Activated CD4-positive, CD25-positive, alpha-beta regulatory T cell treated with anti-CD3 and anti-CD28 coated beads, Interleukin-2, amount 50 U/mL, for 72 hours (primary cell): ENCODE measurements at places on chromosomes 1 and 21.

- DNase-seq: no peak
Measured at GRCh38 chr1:196205882-196206281, 402.4 kb downstream of the KCNT2 start.

- DNase-seq: no peak
Measured at GRCh38 chr21:16514316-16514715, 784.5 kb downstream of the USP25 start.

- DNase-seq: no peak
Measured at GRCh38 chr1:153881751-153882150, 41.0 kb downstream of the GATAD2B start.

- DNase-seq: no peak
Measured at GRCh38 chr1:161973924-161974845, 49.5 kb downstream of the OLFML2B start.

- DNase-seq: no peak
Measured at GRCh38 chr1:27303509-27303908, 18.5 kb upstream of the TMEM222 start.

DNA sequence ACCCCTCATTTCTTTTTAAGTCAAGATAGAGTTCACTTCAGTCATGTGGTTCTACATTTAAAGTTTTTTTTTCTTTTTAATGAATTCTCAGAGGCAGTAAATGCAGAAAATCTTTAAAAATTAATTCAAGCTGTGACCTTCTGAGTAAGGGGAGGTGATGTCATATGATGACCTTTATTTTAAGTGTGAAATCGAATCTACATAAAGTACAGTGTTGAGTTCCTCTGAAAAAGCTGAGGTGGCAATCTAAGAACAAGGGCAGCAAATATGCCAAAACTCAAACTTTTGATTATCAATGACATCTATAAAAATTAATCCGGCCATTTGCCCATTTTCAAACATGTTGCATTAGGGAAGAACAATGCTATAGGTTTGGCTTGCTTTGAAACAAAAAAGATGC, 173.5 kb downstream of the CDC7 start:
- no peak for DNase-seq

DNA sequence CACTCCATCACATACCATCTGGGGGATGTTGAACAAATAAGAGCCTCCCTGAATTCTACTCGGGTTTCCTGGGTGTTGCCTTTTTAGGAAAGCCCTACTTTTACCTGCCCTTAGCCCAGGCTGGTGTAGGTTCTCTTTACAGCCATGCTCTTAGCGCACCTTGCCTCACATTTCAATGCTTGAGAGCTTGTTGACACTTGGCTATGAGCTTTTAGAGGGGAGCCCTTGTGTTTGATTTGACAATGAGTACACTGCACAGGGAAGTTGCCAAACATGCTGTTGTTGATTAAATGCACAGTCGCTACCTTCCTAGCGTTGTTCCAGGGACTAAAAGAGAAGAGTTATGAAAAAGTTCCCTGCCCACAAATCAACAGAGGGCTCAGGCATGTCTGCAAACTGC, 103.8 kb downstream of the TRABD2B start:
- no peak for DNase-seq

DNA sequence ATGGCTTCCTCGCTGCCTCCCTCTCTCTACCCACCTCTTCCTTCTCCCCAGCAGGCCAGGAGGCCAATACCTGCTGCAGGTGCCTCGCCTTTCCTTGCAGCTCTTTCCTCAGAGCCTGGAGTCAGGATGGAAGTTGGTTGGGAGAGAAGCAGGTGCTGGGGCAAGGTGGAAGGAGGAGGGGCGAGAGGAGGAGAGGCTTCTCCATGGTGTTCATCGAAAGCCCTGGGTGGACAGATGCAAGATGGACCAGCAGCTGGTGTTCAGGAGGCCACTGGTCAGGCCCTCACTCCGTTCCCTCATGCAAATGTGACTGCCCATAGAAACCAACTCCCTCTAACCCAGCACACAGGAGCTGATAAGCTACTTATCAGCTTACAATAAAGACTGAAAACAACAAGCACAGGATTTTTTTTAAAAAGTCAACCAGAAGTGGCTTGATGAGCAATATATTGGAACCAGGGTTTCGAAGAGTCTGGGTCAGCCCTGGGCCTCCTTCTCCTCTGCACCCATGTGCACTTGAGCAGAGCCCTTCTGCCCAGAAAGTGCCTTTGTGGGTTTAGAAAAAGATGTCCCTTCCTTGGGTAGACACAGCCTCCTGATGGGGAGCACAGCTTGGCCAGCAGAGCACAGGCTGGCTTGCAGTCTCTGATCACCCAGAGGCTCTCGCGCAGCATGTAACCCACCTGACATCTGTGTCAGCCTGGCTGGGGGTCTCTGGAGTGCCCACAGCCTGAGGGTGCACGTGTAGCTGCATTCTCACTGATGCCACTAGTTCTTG, 16.6 kb upstream of the GSTM4 start:
- DNase-seq: no peak

GRCh38 chr1:173341307-173341706, 134.2 kb upstream of the TNFSF4 start:
- no peak for DNase-seq

DNA sequence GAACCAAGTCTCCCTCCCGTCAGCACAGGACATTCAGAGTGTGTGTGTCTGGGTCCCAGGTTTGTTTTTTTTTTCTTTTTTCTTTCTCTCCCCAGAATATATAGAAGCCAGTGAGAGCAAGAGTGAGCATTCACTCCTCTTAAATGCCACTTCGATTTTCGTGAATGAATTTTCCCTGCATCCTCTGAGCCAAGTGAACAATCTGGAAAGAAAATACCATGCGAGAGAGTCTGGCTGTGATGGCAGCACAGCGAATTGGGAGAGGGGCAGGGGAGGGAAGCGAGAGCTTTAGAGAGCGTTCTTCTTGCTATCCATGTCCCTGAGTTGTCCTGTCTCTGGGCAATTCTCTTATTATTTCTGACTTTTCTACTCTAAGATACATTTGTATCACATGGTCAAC, 76.0 kb upstream of the RAB3GAP2 start:
- no peak for DNase-seq

DNA sequence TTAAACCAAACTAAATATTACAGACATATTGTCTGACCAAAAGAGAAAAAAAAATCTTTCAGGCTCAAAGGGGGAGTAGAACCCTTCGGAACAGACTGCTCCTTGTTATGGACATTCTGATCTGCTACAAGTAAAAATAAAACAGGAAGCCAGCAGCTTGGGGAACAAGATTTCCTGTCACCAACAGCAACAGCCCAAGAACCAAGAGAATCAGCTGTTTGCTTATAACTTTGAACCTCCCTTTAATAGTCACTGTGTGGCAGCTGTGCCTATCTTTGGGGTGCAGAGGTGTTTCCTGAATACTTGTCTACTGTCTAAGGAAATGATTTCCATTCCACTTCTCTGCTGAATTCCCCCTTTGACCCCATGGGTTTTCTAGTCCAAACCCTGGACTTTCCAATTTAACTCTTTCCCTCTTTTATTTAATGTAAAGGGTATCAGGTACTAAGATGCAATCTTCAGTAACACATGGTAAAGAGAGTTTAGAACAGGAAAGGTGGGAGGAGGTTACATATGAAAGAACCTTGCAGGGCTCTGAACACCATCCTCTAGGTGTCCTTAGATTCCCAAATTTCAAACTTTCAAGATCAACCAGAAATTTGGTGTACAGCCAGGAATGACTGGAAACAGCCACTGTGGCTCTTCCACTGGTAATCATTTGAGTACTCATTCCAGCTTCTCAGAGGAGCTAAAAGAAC, 38.6 kb downstream of the GPR3 start:
- DNase-seq: no peak

- peak; percentile 72 for DNase-seq
Measured at GRCh38 chr1:1290238-1290731, 10.0 kb downstream of the SCNN1D start.

DNA sequence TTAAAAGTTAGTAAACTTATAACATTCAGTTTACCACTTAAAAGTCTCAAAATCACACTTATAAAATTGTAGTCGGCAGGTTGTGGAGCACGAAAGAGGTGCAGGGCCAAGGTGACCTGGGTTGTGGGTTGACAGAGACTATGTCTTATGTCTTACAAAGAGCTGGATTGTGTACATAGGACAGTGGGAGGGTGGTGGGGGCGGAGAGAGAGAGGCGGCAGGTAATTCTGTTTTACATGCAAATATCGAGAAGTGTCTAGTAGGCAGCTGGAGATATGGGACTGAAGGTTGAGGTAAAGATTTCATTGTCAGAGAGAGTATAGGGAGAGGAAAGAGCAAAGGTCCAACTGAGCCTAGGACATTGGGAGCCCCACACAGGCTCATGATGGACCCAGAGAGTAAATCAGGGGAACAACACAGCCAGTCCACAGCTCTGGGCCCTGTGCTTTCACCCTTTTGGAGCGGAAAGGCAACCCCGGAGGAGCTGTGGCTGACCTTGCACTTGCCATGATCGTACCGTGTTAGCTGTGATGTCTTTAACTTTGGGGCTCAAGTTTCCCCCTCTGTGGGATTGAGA, 28.1 kb upstream of the ZBTB18 start:
- DNase-seq: no peak

GRCh38 chr1:172394141-172394751, 26.2 kb upstream of the C1orf105 start:
- DNase-seq: peak; percentile 48

DNA sequence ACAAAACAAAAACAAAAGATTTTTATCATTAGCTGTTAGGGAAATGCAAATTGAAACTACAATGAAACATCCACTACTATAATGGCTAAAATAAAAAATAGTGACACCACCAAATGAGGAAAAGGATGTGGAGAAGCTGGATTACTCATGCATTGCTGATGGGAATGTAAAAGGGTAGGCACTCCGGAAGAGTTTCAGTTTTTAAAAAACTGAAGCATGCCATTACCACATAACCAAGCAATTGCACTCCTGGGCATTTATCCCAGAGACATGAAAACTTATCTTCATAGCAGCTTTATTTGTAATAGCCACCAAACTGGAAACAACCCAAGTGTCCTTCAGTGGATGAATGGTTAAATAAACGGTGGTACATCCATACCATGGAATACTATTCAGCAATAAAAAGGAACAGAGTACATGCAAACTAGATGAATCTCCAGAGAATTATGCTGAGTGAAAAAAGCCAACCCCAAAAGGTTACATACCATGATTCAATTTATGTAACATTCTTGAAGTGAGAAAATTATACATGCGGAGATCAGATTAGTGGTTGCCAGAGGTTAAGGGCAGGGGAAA, 14.5 kb upstream of the CFAP298 start:
- DNase-seq: no peak

DNA sequence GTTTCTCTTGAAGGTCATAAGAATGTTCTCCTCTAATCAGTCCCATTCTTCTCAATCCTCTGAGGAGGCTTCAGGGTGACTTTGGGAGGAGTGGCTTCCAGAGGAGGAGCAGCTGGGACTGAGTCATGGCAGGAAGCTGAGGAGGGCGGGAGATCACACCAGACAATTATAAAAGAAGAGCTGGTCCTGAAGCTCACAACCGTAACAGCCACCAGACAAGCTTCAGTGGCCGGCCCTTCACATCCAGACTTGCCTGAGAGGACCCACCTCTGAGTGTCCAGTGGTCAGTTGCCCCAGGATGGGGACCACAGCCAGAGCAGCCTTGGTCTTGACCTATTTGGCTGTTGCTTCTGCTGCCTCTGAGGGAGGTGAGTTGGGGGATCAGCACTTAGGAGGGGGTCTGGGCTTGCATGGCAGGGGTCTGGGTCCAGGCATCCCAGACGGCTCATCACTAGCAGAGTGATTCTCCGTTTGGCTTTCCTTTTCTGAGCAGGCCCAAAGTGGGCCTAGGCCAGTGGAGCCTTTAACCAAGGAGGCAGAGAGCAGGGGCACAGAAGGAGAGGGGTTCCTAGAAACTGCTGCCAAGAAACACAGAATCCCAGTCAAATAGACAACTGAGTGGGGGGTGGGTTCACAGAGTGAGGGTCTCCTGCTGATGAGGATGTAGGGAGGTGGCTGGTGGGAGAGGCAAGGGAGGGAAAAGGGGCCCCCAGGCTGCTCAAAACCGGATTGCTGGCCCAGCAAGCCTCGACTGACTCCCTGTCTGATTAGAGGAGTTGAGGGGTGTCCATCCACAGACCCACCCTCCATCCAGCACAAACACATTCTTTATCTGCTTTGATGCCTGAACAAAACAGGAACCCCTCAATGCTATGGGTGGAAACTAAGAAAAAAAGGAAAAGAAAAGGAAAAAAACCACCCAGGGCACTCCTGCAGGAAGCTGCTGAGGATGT, at the start of gene ECM1:
ECM1 (plus strand) TSS at position 198 of the 953 bp plus-strand sequence; CDS start at position 299, 101 bp downstream.
- no peak for DNase-seq

DNA sequence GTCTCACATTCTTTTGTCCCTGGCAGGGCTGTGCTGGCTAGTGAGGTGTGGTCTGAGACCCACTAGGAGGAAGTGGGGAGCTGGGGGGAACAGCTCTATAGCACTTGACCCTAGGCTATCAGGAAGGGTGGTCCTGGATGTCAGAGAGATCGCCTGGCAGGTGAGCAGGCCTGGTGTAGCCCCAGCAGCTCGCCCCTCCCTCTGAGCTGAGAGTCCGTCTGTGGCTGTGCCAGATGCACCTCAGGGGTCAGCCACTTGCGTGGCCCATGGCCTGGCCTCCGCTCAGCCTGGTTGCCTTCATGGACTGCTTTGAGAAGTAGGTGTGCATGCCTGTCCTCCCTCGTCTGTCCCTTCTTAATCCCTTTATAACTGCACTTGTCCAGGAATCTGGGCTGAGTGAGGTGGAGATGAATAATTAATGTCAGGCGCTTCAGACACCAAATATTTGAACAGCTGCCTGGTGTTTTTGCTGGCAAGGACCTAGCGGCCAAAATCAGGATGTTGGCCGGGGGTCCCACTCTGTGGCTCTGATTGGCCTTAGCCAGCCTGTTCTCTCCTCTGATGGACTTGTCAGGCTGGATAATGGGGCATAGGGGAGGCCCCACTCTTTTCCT, 30.5 kb downstream of the TMEM53 start:
- no peak for DNase-seq

GRCh38 chr1:201678264-201679101, 139.6 kb downstream of the NAV1 start:
- DNase-seq: no peak

GRCh38 chr1:150820730-150821512, 12.9 kb upstream of the CTSK start:
- no peak for DNase-seq

- DNase-seq: no peak
Measured at GRCh38 chr1:57959531-57960241, 535.8 kb upstream of the DAB1 start.

DNA sequence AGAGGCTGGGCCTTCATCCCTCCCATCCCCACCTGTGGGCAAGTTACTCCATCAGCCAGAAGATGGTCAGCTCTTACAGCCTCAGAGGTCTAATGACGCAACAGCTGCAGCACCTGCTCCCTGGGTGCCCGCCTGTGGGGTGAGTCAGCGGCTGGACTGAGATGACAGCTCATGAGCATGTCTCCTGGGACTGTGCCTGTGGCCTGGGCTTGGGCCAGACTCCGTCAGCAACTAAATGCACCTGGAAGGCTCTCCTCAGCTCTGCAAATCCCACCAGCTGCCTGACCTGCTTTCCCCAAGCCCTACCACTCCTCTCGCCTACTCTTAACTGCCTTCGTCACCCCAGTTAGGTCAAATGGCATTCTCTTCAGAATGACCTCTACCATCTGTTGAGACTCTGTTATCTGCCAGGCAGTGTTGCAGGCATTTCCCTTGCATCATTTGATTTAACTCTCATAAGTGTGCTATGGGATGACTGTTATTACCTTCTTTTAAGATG, 47.7 kb downstream of the ETS2 start:
- DNase-seq: no peak

GRCh38 chr1:43232074-43232473, 37.7 kb upstream of the TMEM125 start:
- no peak for DNase-seq

- no peak for DNase-seq
Measured at GRCh38 chr1:167922611-167923074, 8.7 kb upstream of the ADCY10 start.
